ENCODE measurements at places on chromosomes 2 and 18.
A peak's percentile ranks its signal among the peaks of the same experiment; 100 is the strongest.

- no peak for DNase-seq
Observed at GRCh38 chr2:238167761-238168160, 9.0 kb downstream of the ERFE start.

- no peak for DNase-seq
Observed at GRCh38 chr2:8644605-8645175, 37.2 kb upstream of the ID2 start.

DNA sequence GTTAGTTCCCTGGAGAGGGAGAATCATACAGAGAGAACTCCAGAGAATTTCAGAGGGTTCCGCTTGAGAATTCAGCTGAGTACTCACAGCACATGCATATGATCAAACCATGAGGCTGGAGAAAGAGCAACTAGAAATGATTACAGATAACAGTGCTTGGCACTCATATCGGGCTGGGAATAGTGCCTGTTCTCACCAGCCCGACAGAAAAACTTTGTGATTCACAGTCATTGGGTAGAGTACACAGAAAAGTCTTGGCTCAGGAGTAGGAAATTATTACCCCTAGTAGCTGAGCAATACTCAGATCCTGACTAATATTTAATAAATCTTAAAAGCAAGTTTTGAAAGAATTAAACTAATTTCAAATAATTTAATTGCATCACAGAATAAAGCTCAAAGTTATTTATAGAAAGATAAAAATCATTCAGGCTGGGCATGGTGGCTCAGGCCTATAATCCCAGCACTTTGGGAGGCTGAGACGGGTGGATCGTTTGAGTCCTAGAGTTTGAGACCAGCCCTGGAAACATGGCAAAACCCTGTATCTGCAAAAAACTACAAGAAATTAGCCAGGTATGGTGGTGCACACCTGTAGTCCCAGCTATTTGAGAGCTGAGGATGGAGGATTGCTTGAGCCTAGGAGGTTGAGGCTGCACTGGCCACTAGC, 6.8 kb downstream of the WDPCP start:
- DNase-seq: no peak

- DNase-seq: no peak
Observed at GRCh38 chr2:16420421-16420820, 245.2 kb downstream of the CYRIA start.

- no peak for DNase-seq
Observed at GRCh38 chr2:231133365-231134099, 8.7 kb upstream of the HTR2B start.

- peak; percentile 65 for DNase-seq
Observed at GRCh38 chr2:86078774-86079545, 26.7 kb downstream of the POLR1A start.

- DNase-seq: no peak
Observed at GRCh38 chr2:221914334-221914880, 342.3 kb upstream of the EPHA4 start.

GRCh38 chr2:131004446-131005209, 88.6 kb downstream of the FAM168B start:
- DNase-seq: no peak

DNA sequence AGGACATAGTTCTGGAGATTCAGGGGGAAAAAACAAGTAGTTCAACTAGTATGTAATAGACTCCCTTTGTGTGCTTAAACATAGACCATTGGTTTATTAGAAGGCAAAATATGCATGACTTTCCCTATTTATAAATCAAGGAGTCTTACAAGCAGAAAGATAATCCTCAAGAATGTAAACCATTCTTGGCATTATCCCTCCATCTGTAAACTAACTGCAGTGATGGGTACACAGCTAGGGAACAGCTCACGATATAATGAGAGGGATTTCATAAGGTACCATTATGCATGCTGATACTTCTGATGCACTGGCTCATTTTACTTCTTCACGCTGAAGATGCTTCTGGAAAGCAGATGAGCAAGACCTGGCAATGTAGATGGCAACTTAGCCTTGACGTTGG, 878 bp downstream of the FBXO15 start:
- no peak for DNase-seq

GRCh38 chr2:150824118-150824517, 336.7 kb upstream of the RND3 start:
- no peak for DNase-seq

- no peak for DNase-seq
Observed at GRCh38 chr2:127599211-127599610, 46.7 kb upstream of the GPR17 start.

DNA sequence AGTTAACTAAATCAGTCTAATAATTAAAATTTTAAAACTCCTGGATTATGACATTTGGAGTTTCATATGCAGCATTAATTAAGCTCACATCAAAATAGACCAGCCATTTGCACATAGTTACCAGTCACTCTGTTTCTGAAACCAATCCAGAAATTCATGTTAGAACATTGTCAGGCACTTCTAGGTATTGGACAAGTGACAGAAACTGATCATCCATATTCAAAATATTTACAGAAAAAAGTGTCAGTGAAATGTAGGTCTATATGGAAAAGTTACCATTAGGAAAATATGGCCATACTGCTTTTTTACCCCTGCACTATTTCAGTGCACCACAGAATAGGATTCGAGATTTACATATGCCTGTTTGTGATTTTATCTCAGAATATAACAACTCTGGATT, 33.4 kb downstream of the UPP2 start:
- no peak for DNase-seq

GRCh38 chr18:44231936-44232335, 448.8 kb upstream of the SETBP1 start:
- no peak for DNase-seq

- no peak for DNase-seq
Observed at GRCh38 chr18:3605954-3606443, 156.0 kb downstream of the TGIF1 start.

GRCh38 chr2:234243871-234244565, 193.5 kb downstream of the SPP2 start:
- DNase-seq: no peak
